Substantia nigra (tissue), 51 donors: ENCODE measurements at places on chromosomes 1 and 21.

GRCh38 chr1:94998114-94998513 lies 71.2 kb upstream of the CNN3 start:
- no peak for DNase-seq

GRCh38 chr1:30816211-30817076 lies 58.9 kb upstream of the LAPTM5 start:
- peak; percentile 87 for DNase-seq

- no peak for DNase-seq
These were observed 7.5 kb upstream of the MAN1A2 start for GRCh38 chr1:117359561-117360289.

GRCh38 chr1:216560527-216560926 lies 137.3 kb upstream of the USH2A start:
- no peak for DNase-seq

DNA sequence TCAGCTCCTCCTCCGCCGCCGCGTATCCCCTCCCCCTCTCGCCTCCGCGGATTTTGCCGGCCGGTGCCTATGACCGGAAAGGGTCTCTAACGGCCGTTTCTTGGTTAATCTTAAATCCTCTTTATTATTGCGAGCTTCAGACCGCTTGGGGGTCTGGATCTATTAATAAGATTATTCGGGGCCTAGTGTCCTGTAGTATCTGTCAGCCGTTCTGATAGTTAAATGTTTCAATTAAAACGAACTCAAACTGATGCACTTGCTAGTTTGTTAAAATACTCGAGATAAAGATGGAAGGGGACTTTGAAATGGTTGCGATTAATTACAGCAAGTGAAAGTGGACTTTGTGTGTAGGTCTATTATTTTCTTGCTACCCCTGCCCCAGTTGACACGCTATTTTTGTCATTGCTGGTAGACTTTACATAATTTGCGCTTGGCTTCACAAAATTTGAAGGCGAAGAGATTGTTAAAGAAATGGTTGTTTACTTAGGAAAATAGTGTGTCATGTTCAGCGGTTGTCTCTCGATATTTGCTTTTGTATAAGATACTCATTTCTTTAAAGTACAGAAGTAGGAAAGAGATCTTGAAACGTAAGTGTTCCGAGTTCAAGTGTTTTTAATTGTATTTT lies 779 bp downstream of the SON start:
- DNase-seq, result no peak

GRCh38 chr1:227776331-227776771 lies 39.1 kb upstream of the PRSS38 start:
- no peak for DNase-seq

GRCh38 chr1:151868486-151868885 lies 15.0 kb upstream of the THEM5 start:
- DNase-seq, result no peak

DNA sequence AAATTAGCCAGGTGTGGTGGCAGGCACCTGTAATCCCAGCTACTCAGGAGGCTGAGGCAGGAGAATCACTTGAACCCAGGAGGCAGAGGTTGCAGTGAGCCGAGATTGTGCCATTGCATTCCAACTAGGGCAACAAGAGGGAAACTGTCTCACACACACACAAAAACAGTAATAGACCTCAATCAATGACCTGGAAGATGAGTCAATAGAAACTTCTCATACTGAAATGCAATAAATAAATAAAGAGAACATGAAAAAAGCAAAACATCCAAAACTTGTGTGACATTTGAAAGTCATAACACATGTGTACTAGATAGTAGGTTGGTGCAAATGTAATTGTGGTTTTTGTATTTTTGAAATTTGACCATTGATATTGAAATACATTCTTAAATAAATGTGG lies 1338.5 kb downstream of the AMY1C start:
- DNase-seq, result no peak

DNA sequence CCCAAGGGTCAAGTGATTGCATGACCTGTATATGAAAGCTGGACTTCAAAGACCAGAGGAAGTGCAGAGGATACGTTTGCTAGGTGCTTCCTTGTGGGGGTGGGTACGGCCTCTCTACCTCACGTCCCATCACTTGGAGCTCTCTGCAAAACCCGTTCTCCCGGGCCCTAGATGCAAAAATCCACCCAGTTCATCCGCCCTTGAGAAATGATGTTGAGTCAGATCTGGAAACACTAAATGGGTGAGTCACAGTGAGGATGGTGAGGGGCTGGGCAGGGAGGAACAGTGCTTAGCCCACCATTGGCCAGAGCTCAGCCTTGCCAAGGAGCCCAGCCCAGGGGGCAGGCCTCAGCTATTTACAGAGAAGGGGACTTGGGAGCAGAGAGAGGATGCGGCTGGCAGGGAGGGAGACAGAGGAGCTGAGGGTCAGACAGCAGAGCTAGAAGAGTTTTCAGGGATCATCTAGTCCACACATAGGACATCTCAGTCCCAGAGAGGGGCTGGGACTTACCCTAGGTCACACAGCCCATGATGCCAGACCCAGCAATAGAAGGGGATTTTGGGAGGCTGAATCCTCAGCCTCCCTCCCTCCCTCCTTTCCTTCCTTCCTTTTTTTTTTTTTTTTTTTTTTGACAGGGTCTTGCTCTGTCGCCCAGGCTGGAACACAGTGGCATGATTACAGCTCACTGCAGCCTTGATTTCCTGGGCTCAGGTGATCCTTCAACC lies 14.6 kb downstream of the ARHGEF10L start:
- no peak for DNase-seq

- DNase-seq, result no peak
These were observed 29.3 kb upstream of the NLRP3 start for GRCh38 chr1:247386687-247387086.

- DNase-seq, result peak; percentile 54
These were observed 25.3 kb upstream of the TRAPPC10 start for GRCh38 chr21:43986544-43987451.

GRCh38 chr1:70360321-70360720 lies 5.8 kb upstream of the ANKRD13C start:
- DNase-seq, result no peak

DNA sequence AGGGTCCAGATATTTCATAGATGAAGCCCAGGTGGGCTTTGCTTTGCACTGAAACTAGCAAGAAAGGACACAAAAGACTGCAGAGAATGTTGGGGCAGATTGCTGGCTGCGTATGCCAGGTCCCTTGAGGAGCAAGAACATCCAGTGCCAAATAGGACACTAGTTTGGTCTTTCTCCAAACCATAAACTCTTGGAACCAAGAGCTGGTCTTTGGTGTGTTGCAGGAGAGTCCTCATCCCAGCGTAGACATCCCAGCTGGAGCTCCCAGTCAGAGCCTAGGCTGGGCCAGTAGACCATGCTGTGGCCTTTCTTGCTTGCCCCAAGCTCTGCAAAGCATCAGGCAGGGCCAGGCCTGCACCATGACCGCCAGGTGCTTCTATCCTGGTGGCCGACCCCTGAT lies 87.5 kb downstream of the ATP5PO start:
- no peak for DNase-seq

GRCh38 chr1:101697072-101697471 lies 299.7 kb downstream of the OLFM3 start:
- no peak for DNase-seq

GRCh38 chr1:167054946-167055630 lies 35.1 kb downstream of the GPA33 start:
- no peak for DNase-seq

DNA sequence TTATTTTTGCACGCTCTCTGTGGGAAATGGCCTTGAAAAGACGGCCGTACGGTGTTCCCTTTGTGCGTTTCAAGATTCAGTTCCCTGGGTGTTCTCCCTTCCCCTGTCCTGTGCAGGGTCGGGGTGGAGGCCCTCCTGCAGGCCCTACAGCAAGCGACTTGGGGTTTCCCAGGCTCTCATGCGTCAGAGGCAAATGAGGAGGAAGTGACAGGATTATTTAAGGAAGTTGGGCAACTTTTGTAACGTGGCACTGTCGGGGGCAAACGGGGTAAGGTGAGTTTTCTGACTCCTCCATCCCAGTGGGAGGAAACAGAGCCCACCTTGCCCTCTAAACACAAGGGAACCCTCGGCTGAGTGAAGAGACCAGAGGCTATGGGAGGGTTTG lies 16.1 kb upstream of the AJAP1 start:
- DNase-seq, result no peak

GRCh38 chr1:171372418-171373084 lies 58.6 kb downstream of the FMO4 start:
- no peak for DNase-seq

DNA sequence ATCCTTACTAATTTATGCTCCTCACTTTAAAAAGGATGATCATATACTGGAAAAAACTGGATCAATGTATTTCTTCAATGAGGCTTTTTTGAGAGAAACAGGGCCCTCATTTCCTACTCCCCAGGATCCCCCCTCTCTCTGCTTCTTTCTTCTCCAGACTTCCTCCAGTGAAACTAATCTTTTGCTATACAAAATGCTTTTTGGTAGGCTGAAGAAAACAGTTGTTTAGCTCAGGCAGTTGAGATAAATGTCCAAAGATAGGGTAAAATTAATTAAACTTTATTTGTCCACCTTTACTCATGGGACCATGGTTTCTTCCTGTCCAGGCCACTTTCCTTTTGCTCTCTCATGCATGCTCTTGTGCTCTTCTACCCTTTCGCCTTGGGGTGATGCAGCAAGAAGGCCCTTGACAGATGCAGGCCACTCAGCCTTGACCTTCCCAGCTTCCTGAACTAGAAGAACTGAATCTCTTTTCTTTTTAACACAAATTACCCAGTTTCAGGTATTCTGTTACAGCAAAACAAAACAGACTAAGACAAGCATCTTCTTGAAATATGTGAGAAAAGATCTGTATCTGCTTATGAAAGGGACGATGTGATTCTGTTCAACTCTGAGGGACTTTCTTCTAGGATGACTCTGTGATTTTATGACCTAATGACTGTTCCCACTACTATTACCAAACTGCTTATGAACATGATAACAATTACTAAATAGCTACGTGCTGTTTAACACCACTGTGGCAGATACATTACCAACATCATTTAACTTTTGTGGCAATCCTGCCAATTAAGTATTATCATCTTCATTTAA lies 63.7 kb downstream of the NVL start:
- no peak for DNase-seq

- DNase-seq, result no peak
These were observed 28.5 kb upstream of the KCNE2 start for GRCh38 chr21:34335316-34335715.

GRCh38 chr1:172719694-172720138 lies 60.8 kb downstream of the FASLG start:
- DNase-seq, result no peak

- DNase-seq, result no peak
These were observed 44.7 kb upstream of the FMO2 start for GRCh38 chr1:171140401-171140800.
